ENCODE measurements at places on chromosomes 16 and 17. TPM values are rescaled to one million over a fixed set of nuclear protein-coding genes. Genes with fewer than 3 reads are reported as not detected.

DNA sequence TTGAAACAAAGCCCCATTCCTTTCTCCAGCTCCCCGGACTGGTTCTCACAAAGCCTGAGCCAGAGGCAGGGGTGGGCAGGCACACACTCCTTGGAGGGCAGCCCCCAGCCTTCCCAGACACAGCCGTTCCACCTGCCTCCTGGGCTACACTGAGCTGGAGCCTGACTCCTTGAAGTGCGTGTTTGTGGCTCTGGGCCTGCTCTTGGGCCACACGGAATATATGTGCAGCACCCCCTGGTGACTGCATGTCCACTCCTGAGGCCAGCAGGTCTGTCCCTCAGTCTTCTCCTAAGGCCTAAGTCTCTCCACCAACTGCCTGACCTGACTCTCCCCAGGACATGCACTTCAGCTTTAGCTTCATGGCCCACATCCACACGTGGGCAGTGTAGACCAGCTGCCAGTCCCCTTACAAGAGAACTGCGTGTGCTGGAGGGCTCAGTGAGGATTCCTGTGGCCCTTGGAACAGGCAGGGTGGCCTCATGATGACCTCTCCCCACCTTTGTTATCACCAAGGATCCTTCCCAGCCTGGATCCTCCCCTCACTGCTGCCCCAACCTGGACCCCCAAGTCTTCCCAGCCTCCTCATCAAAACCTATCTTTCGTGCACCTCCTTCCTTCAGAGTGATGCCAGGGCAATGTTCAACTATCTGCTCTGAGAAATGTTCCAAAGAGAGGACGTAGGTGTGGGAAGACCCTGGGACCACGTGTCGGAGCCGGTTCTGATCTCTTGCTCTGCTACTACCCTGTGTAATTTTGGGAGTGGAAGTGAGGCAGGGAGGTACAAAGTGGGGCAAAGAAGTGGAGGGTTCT, 12.4 kb upstream of the SLC6A2 start:
- DNase-seq, result no peak

GRCh38 chr16:70374213-70374612, 27.5 kb downstream of the DDX19A start:
- DNase-seq, result no peak

DNA sequence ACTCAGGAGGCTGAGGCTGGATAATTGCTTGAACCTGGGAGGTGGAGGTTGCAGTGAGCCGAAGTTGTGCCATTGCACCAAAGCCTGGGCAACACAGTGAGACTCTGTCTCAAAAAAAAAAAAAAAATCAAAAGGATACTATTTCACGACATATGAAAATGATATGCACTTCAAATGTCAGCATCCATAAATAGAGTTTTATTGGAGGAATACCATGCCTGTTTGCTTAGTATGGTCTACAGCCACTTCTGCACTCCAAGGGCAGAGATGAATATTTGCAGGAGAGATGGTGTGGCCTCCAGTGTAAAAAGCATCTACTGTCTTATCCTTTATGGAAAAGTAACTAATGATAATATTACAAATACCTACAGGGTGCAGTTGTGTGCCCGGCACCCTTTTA, 27.2 kb downstream of the ABCC6 start:
- DNase-seq, result no peak

Gene TTC19
- polyA plus RNA-seq, result 26.7 TPM

GRCh38 chr16:87918866-87919680, 17.3 kb downstream of the CA5A start:
- no peak for DNase-seq

Gene RNU2-1
- 17.7 TPM for polyA plus RNA-seq

Gene KRTAP9-8
- polyA plus RNA-seq, result not detected

GRCh38 chr17:66025551-66025950, 166.4 kb downstream of the CEP112 start:
- no peak for DNase-seq

- no peak for DNase-seq
Observed at GRCh38 chr17:64038331-64039105, 18.1 kb upstream of the ICAM2 start.

GRCh38 chr17:66357037-66357436, 54.6 kb downstream of the PRKCA start:
- DNase-seq, result no peak

DNA sequence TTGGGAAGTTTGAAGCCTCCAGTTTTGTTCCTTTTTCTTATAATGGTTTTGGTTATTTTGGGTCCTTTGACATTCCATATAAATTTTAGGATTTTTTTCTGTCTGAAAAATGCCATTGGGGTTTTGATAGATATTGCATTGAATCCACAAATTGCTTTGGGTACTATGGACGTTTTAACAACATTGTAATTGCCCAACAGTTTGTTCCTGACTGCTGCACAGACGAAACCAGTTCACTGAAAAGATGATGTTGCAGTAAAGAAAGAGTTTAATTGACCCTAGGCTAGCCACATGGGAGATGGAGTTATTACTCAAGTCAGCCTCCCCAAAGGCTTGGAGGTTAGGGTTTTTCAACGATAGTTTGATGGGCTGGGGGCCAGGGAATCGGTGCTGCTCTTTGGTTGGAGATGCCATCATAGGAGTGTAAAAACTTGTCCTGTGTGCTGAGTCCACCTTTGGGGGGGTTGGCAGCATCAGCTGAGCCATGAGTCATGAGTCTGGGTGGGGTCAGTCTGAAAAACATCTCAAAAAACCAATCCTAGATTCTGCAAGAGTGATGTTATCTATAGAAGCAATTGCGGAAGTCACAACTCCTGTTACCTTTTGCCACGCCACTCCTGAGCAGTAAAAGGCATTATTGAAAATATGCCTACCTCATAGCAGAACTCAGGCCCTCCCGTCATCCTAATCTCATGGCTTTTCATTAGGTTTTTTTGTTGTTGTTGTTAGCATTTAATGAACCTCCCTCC, 2.7 kb upstream of the PRSS41 start:
- no peak for DNase-seq

DNA sequence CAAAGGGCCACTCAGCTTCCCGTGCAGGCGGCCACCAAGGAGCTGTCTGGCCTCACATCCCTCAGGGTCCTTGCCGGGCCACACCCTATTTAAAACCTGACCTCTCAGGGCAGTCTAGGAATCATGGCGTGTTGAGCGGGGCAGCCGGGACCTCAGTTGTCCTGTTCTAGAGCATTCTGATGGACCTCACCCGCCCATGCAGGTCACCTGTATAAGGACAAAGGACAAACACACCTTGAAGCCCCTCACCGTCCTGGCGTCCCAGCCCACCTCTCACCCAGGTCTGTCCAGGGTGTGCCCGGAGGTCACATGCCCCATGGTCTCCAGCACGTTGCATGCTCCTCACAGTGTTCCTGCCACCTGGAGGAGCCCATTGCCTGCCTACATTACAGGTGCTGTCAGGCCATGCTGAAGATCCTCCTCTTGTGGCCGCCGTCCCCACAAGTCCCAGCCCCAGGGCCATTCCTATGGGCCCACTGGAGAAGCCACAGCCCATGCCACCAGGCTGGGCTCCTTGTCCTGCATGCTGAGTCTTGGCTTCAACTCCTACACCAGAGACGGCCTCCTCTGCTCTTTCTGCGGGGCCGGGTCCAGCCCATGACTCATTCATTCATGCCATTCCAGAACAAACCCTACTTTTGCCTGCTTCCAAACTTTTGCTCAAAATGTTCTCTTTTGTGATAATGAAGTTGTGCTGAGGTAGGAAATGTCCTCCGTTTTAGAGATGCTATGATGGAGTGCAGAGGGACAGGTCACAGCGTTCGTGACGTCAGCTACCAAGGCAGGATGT, 46.3 kb downstream of the PEMT start:
- DNase-seq, result no peak

Gene CCL4L2
- polyA plus RNA-seq, result 3.0 TPM

- DNase-seq, result no peak
Observed at GRCh38 chr16:58234831-58235595, 37.1 kb upstream of the CSNK2A2 start.

DNA sequence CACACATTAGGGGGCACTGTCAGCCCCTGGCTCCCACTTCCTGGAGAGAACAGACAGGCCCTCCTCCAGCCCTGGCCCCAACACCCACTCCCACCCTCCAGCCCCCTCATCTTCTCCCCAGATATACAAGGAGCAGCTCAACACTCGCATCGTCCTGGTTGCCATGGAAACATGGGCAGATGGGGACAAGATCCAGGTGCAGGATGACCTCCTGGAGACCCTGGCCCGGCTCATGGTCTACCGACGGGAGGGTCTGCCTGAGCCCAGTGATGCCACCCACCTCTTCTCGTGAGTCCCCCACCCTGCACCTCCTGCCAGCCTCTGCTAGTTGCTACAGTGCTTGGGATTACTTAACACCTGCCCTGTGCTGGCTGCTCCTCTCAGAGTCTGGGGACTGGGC, 14.4 kb downstream of the ADAM11 start:
- no peak for DNase-seq

DNA sequence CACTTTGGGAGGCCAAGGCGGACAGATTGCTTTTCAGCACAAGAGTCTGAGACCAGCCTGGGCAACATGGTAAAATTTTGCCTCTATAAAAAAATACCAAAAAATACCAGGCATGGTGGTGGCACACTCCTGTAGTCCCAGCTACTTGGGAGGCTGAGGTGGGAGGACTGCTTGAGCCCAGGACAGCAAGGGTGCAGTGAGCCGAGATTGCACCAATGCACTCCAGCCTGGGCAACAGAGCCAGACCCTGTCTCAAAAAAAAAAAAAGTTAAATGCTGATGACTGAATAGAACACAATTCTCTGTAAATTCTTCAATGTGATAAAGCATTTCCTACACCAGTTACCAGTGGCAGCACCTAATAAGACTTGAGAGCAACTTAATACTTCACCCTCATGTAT, 65.7 kb downstream of the KANSL1 start:
- no peak for DNase-seq

GRCh38 chr16:27177031-27177774, 26.1 kb upstream of the KDM8 start:
- no peak for DNase-seq

GRCh38 chr16:78635807-78636206, 536.4 kb downstream of the WWOX start:
- no peak for DNase-seq

GRCh38 chr16:83715217-83715920, 92.4 kb upstream of the HSBP1 start:
- DNase-seq, result no peak

GRCh38 chr17:62670202-62670821, 42.8 kb downstream of the MRC2 start:
- no peak for DNase-seq

DNA sequence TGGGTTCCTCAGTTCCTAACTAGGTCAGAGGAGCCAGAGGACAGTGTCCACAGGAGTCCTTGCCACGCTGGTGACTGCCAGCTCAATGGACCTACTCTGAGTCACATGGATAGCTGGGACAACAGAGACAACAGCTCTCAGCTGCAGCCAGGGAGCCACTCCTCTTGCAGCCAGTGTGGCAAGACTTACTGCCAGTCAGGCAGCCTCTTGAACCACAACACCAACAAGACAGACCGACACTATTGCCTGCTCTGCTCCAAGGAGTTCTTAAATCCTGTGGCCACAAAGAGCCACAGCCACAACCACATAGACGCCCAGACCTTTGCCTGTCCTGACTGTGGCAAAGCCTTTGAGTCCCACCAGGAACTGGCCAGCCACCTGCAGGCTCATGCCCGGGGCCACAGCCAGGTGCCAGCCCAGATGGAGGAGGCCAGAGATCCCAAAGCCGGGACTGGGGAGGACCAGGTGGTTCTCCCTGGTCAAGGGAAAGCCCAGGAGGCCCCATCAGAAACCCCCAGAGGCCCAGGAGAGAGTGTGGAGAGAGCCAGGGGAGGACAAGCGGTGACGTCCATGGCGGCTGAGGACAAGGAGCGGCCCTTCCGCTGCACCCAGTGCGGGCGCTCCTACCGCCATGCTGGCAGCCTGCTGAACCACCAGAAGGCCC, 6.7 kb downstream of the ZNF646 start:
- no peak for DNase-seq
